ENCODE measurements at places on chromosomes 7 and 10.

DNA sequence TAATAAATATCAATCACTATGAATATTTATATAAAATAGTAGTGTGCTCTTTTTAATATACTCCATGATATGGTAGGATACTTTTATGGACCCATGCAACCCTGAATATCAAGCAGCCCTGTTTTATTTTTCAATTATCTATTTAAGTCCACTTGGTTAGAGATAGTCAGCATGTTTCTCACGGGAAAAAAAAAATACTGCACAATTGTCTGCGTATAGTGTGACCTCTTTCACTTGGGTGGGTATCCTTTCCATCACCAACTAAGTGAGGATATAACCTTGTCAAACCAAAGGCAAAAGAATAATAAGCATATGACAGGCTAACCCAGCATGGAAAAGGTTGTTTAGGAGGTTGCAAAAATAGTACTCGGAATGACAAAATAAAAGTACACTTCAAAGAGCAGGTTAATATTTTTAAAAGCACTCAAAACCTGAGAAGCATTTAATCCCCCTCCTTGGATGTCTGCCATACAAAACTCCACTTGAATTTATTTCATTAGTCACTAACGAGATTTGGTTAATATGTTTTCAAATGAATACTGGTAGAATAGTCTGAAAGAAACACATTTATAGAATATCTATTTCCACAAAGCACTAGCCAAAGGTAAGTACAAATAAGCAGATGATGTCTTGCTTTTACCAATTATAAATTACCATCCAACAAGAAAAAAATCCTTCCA lies 76.5 kb downstream of the IMMP2L start:
- no peak for DNase-seq

DNA sequence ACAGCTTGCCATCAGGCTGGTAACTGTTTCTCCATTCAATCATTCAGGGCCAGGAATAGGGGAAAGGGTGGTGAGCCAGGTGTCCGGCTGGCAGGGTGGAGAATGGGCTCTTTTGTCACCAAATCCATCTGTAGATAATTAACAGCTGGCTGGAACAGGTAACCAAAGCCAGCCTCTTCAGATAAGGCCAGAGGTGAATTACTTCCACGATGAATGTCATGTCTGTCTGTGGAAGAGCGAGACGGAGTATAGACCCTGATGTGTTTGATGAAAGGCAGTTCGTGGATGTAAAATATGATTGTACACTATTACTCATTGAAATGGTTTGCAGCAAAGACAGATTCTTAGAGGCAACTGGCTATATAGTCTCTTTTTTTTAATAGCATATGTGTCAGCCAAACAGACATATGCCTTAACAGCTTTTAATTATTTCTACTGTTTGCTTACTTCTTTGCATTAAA lies 149.8 kb downstream of the KLF6 start:
- DNase-seq: no peak

DNA sequence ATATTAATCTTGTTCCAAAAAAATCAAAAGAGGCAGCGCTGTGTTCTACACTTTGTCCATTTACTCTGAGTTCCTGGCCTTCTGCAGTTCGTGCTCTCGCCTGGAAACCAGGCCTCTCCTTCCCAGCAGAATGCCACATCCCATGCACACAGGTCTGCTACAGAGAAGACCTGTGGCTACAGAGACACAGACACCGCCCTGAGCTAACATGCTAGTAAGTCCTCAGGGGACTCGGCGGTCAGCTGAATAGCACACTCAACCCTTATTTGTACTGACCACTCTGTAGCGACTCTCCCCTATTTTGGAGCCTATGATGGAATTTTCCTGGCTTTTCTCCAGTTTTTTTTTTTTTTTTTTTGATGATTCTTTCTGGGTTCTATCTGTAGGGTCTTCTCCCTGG lies 12.8 kb downstream of the CREB3L2 start:
- DNase-seq: no peak

DNA sequence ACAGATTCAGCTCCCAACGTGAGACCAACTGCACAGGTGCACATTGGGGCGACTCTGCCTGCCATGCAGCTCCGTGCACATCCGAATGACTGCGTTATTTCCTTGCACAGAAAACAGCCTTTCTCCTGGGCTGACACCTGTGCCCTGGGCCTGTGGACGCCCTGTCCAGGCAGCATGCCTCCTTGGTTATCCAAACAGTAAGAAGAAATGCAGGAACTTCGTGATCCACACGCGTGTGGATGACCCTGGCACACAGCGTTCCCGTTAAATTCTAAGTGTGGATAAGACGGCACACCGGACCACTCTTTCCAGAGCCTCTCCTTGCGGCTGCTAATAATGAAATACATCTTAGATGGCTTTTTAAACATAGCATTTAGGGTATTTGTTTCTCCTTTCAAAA lies 39.6 kb downstream of the NKX6-2 start:
- DNase-seq: no peak

GRCh38 chr10:23918090-23918723 lies 290.7 kb upstream of the KIAA1217 start:
- DNase-seq: no peak
